ENCODE measurements at places on chromosomes 5 and 9.

- DNase-seq, result no peak
Observed at GRCh38 chr9:71209890-71210289, 88.5 kb upstream of the TRPM3 start.

GRCh38 chr5:65100911-65101631 lies 332.3 kb downstream of the CWC27 start:
- peak; percentile 78 for DNase-seq

DNA sequence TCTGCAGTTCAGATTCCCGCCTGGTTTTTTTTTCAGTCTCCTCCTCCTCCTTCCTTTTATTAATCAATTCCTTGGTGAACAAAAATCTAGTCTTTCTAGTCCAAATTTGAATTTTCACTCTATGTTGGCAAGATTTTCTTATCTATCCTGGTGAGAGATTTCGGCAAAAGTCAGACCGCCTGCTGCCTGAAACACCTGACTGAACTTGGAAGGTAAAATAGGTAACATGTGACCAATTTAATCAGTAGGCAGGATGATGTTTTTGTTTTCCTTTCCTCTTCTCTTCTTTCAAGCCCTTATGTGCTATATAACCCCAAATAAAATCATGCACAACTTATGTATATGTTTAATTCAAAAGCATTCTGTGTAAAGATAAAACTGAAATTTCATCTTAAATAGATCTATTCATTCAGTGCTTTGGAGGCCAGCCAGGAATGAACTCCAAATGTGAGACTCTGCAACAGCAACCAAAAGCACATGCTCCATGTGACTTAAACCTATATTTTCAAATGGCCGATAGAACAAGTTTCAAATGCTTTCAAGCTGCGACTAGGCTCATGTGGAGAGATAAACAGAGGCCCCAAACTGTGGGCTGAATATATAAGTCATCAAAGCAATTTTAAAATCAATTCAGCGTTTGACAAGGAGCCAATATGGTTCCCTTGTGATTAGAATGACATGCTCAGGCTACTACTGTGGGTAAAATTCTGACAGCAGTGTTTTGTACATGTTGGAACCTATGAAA lies 100.4 kb upstream of the SEMA6A start:
- DNase-seq, result no peak

DNA sequence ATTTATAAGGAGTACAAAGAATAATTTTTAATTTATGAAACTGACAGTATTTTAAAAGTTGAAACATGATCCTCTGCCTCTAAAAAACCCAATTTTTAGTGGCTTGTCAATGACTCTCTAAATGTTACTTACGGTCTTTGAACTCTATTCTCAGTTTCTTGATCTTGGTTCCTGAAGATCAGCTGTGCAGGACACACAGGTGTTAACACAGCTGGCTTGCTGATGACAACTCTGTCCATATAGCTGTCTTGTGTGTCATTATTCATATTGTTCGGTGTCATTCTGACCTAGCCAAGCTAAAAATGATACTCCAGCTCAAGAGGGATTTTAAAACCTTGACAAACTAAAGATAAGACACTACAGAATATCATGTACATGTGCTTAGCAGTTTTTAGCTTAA lies 314.5 kb downstream of the CCDC171 start:
- DNase-seq, result no peak

DNA sequence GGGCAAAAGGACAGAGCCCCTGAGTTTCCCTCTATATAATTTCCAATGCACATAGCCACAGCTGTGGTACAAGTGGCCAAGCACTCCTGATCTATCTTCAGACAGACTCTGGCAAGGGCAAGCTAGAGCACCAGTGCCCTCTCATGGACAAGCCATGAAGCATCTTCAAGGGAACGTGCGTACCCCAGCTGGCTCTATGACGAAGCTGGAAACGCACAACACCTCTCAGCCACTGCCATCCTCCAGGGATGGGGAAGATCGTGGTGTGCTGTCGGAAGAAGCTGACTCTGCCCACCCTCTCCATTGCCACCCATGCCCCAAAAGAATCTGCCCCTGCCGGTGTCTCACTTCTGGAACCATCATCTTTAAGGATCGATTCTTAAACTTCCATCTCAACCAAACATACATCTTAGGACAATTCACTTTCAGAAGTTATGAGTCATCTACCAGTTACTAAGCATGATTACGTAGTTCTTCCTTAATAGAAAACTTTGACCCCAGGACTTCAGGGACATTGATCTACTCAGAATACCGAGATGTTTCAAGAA lies 482.9 kb downstream of the AGTPBP1 start:
- DNase-seq, result no peak

GRCh38 chr5:176497852-176498251 lies 39.4 kb downstream of the RNF44 start:
- peak; percentile 16 for DNase-seq

DNA sequence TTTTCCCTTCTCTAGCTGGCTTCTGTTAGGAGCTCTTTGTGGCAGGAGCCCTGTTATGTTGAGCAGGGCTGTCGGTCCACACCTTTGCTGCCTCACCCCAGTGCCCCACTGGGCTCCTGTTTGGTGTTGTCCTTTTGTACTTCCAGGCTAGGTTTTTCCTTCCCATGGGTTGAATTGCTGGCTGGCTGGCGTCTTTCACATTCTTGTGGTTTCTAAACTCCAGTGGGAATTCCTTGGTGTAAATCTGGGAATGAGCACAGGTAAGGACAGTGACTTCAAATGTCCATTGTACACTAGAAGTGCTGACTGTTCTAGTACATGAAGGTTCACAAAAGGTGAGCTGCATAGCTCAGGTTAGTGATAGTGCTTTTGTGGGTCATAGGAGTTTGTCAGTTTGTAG lies 30.4 kb downstream of the RASGRF2 start:
- DNase-seq, result peak; percentile 6

DNA sequence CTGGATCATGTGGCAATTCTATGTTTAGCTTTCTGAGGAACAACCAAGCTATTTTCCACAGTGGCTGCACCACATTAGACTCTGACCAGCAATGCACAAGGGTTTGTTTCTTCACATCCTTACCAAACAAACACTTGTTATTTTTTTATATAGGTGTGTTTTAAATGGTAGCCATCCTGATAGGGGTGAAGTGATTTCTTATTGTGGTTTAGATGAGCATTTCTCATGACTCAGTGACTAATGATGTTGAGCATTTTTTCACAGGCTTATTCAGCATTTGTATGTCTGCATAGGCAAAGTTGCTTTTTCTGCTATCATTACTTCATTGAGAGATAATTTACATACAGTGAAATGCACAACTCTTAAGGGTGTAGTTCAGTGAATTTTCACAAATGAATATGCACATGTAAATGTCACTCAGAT lies 36.0 kb downstream of the ANKRD33B start:
- peak; percentile 85 for DNase-seq

DNA sequence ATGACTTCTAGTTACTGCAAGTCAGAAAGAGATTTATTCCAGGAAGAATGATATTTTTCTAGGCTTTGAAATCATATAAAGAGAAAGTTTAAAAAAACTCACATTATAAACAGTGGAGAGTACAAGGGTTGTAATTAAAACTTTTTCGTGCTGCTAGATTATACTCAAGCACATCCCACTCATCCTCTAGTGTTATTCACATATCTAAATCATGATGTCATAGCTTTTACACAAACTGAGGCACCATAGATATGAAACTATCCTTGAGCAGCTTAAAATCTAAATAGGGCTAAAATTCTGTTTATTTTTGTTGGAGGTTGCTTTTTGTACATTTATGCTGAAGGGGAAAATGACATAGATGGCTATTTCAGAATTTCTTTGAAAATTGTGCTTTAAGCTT lies 30.0 kb downstream of the TENT2 start:
- peak; percentile 57 for DNase-seq
